ENCODE measurements at places on chromosomes 2 and 18.
A peak's percentile ranks its signal among the peaks of the same experiment; 100 is the strongest.

DNA sequence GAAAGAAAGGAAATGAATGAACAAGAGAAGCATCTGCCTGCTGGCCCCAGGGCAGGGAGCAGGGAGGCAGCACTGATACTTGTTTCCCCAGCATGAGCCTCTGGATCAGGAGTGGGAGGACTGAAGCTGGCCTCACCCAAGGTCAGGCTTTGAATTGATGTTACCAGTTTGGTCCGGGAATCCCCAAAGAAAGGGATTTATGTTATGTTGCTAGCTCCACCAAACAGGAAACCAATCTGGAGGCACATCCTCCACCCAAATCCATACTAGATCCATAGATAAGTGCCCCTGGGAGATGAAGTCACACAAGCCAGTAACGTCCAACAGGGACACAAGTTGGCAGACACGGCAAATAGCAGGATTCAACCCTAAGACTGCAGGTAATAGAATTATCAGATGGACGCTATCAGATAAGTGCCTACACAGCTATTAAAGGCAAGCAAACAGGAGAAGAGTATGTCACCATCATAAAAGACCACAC, 85.9 kb downstream of the MTCL1 start:
- H3K27ac ChIP-seq, result no peak overlapping the region
- peaks cover 26% of the 10 kb centered on the region for H3K36me3 ChIP-seq
- peaks cover 41% of the 10 kb centered on the region for H3K4me1 ChIP-seq
- no peaks in the 10 kb centered on the region for H3K27me3 ChIP-seq
- no peak overlapping the region for H3K4me3 ChIP-seq

DNA sequence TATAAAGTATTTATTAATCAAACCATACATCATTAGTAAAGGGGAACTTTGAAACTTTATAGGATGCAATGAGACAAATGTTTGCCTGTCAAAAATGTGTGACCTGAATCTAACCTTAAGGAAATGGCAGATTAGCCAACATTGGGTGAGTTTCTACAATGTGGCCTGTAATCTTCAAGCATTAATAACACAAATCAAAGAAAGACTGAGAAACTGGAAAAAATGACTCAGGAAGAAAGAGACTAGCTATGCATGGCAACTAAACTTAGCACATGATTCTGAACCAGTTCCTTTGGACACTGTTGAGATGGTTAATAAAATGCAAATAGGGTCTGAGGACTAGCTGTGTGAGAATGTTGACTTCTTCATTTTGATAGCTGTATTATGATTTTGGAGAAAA, 628.6 kb upstream of the ID2 start:
- peaks cover 2% of the 10 kb centered on the region for H3K36me3 ChIP-seq
- no peaks in the 10 kb centered on the region for H3K27me3 ChIP-seq
- no peak overlapping the region for H3K27ac ChIP-seq
- peaks cover 4% of the 10 kb centered on the region for H3K4me1 ChIP-seq
- no peak overlapping the region for H3K4me3 ChIP-seq

DNA sequence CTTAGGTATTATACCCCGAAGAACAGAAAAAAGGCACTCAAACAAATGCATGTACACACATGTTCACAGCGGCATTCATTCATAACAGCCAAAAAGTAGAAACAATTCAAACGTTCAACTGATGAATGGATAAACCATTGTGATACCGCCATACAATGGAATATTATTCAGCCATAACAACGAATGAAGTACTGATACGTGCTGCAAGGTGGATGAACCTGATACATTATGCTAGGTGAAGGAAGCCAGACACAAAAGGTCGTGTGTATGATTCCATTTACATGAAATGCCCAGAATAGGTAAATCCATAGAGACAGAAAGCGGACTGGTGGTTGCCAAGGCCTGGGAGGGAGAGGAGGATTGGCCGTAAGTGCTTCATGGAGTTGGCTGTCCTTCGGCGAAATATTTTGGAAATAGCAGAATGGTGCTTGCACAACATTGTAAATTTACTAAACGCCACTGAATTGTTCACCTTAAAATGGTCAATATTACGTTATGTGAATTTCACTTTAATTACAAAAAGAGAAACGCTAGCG, 750 bp upstream of the RMP24 start:
- peaks cover 30% of the 10 kb centered on the region for H3K4me1 ChIP-seq
- no peaks in the 10 kb centered on the region for H3K27me3 ChIP-seq
- H3K4me3 ChIP-seq, result peak overlapping the region; percentile 96
- DNase-seq, result no peak
- peaks cover 10% of the 10 kb centered on the region for H3K36me3 ChIP-seq

DNA sequence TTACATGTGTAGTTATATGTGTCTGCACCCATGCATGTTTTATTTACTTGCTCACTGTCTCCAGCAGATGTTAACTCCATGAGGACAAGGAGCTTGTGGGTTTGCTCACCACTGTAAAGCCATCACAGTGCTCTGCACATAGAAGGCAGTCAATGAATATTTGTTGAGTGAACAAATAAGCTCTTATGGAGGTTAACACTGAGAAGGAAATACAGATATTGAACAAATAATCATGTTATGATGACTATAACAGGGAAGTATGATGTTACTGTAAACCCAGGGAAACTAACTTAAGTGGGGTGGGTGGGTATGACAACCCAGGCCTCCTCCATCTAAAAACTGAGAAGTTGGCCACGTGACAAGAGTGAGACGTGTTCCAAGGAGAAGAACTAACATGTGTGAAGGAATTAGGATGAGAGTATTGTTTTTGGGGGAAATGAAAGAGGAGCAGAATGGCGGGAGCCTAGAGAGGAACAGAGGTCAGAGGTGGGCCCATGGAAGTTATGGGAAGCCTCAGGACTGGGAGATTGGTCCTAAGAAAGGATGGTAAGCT, 6.0 kb upstream of the FAM117B start:
- no peak overlapping the region for H3K27ac ChIP-seq
- no peak for DNase-seq
- H3K27me3 ChIP-seq, result no peaks in the 10 kb centered on the region
- H3K36me3 ChIP-seq, result no peaks in the 10 kb centered on the region
- peaks cover 4% of the 10 kb centered on the region for H3K4me1 ChIP-seq

Data from chondrocyte (in vitro differentiated cells).